ENCODE measurements at places on chromosomes 2 and 18.

- no peak for DNase-seq
These were observed 95.5 kb downstream of the CCDC102B start for GRCh38 chr18:68893354-68893753.

DNA sequence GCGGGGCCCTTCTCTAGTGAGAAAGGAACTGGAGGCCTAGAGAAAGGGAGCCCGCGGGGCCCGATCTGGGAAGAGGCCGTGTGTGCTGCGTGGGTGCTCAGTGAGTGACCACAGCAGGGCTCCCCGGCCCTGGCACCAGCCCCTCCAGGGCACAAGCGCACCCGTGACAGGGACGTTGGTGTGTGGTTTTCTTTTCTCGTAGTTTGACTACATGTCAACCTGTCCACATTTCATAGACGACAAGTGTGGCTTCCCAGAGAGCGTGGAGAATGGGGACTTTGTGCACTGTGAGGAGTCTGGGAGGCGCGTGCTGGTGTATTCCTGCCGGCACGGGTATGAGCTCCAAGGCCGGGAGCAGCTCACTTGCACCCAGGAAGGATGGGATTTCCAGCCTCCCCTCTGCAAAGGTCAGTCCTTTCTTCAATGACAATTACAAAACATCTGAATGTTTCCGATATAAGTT is 83.1 kb downstream of the TPO start:
- no peak for DNase-seq

- DNase-seq, result no peak
These were observed 360.3 kb downstream of the LRRTM1 start for GRCh38 chr2:79944205-79944604.

DNA sequence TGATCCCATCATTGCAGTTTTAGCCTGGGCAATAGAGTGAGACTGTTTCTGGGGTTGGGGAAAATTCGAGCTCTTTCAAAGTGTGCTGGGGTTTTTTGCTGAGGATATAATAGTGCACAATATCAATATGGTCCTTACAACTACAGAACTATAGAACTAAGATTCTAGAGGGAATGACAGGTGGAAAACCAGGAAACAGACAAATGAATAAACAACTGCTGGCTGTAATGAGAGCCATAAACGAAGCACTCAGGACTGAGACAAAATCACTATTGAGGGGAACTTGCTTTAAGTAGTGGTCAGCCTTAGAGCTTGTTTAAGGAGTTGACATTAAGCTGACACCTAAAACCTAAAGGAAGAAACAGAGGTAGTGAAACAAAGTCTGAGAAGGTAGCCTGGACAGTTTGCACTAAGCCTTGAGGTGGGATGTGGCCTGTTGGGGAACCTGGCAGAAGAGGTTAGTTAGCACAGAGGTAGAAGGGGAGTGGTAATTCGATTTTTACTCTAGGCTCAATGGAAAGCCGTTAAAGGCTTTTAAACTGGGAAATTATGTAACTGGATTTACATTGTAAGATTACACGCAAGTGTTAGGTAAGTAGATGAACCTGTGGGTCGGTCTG is 33.8 kb downstream of the LCLAT1 start:
- DNase-seq, result no peak

DNA sequence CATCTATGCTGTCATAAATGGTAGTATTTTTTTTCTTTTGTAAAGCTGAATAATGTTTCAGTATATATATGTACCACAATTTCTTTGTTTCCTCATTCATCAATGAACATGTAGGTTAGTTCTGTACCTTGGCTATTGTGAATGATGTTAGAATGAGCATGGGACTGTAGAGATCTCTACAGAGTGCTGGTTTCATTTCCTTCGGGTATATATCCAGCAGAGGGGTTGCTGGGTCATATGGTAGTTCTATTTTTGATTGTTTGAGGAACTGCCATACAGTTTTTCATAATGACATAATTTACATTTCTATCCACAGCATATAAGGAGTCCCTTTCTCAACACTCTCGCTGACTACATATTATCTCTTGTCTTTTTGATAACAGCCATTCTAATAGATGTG is 243.5 kb downstream of the CDH7 start:
- no peak for DNase-seq

GRCh38 chr2:122322815-122323214 is 567.4 kb downstream of the TSN start:
- DNase-seq, result no peak

- DNase-seq, result no peak
These were observed 125.5 kb upstream of the SERTAD2 start for GRCh38 chr2:64779117-64779690.

DNA sequence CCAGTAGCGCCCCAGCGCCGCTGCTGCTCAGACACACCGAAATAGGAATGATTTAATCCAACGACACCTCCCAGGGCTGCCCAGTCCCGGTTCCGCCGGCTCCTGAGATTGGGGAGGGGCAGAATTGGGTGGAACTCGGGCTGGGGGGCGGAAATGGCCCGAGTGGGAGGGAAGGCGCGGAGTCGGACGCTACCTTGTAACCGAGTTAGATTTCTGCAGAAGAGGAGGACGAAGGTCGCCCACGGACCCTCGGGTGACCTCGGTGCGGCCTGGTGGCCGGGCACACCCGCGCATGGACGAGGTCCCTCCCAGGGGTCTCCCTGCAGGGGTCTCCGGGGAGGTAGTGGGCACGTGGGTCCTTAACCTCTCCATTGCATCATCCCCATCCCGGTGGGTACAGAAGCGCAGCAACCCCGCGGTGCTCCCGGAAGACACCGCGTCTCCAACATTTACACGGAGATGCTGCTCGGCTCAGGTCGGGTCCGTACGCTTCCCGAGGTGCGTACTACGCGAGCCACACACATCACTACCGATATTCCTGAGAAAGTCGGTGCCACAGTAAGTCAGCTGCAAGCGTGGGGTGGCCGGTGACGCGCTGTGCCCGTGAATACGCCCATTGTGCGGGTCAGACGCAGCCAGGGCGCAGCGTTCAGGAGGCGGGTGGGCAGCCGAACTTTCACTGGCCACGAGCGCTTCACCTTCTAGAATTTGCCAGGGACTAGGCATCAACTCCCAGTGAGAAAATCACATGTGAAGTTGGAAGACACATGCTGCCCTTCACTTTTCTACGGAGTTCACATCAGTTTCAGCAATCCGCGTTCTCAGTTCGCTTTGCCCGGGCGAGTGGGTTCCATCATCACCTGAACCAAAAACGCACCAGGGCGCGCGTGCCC is 3.0 kb downstream of the ZNF516 start:
- no peak for DNase-seq

DNA sequence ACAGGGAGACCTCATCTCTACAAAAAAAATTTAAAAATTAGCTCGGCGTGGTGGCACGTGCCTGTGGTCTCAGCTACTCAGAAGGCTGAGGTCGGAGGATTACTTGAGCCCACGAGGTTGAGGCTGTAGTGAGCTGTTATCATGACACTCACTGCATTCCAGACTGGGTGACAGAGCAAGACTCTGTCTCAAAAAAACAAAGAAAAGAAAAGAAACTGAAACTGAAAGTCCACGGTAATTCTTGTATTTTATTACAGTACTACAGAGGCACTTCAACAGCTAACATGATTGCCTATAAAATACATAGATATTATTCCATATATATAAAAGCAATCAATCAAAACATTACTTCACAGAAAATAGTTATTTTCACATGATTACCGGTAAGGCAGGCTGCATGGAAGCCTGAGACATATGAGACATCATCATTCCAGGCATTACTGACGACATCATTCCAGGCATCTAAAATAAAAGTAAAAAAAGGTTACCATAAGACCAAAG is 23.1 kb downstream of the PRPF40A start:
- DNase-seq, result no peak

Measured in activated CD4-positive, CD25-positive, alpha-beta regulatory T cell (primary cell).